NCI-H187 treated with DMSO at 0.1 percent for 48 hours (cell line): ENCODE measurements at places on chromosomes 1 and 21.

GRCh38 chr1:109980324-109981003 lies 4.1 kb upstream of the AHCYL1 start:
- DNase-seq = no peak

DNA sequence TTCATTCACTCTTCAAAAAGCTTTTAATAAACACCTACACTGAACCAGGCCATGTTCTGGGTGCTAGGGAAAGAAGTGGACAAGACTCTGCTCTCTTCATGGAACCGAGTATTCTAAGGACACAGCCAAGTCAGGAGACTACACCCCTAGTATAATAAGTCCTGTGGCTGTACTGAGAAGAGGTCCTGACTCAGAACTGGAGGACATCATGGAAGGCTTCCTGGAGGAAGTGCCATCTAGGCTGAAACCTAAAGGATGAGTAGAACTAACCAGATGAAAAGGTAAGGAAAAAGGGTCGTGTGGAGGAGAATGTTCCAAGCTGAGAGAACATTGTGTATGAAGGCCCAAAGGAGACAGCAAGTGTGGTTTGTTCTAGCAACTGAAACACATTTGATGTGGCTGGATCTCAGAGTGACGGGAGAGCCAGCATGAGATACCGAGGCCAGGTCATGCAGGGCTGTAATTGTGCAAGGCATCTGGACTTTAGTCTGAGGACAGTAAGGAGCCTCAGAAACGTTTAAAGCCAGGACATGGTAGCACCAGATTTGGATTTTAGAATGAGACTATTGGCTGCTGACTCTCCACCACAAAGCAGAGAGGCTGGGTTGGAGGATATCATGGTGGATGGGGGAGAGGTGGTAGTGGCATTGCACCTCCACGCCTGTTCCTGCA lies 82.5 kb downstream of the LRRN2 start:
- DNase-seq = no peak

DNA sequence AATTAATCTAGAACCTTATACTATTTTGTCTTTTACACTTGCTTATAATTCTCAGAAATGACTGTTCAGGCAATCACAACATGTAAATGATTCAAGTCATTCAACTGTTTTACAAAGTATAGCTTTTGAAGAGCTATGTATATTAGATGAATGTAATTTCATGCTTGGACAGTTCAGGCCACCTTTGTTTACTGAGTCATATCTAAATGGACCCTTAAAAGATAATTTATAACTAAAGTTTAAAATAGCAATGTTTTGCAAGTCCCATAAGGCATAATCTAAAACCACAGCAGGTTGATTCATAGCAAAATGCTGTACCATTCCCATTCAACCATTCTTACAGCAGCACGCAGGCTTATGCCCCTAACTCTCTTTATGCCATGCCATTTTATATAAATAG lies 64.8 kb downstream of the PIK3R3 start:
- no peak for DNase-seq

DNA sequence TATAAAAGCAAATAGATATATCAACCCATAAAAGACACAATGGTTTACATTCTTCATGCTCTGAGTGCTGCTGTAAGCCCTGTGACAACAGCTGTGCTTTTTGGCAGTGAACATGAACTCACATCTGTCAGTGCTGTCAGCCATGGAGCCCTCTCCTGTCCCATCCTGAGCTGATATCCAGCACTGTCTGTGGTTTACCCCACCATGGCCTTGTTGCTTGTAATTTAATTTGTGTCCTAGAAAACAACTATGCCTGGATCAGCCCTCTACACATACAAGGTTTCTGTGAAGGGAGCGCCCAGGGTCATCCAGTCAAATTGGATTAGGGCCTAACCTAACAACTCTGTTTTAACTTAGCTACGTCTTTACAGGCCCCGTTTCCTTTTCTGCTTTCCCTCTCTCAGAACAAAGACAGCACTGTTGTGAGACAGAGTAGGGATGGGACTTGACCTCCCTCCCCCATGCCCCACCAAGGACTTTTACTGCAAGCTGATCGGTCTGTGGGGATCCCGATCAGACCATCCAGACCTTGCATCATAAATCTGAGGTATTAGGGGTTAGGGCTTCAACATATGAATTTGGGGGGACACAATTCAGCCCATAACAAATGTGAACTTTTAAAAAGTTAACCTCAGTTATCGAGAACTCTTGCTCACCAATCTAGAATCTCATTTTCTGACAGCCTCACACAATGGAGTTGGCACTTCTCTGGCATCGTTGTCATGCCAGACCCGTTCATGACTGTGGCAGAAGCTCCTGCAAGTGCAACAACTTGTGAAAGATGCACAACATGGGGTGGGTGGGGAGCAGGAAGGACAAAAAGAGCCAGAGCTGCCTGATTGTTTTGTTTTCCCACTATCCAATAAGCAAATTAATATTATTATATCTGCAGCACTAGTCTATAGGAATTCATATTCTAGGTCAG lies 16.4 kb upstream of the SLC44A3 start:
- no peak for DNase-seq

DNA sequence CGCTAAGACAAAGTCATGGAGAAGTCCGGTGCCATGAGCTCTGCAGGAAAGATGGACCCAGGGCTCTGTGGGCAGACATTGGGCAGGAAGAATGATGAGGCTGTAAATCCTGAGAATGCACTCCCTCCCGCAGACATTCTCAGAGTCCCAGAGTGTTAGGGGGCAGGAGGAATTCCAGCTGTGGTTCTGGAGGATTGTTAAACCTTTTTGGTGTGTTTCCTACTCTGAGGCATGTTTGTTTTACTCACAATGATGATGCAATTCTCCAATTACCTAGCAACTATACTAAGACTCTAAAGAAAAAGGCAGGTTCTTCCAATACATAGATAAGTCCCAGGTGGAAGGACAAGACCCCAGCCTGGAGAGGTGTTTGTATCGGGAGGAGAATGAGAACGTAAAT lies 2.8 kb upstream of the CAPN9 start:
- DNase-seq = no peak
